Stimulated activated CD4-positive, alpha-beta T cell treated with anti-CD3 and anti-CD28 coated beads, Interleukin-1b, Interleukin-23, amount 100 ng/mL, for 1 hour (primary cell): ENCODE measurements at places on chromosomes 4 and X.
A peak's percentile ranks its signal among the peaks of the same experiment; 100 is the strongest.

- DNase-seq, result no peak
These were observed 46.5 kb upstream of the GRPR start for GRCh38 chrX:16076834-16077233.

- DNase-seq, result no peak
These were observed 849.6 kb upstream of the POU3F4 start for GRCh38 chrX:82658492-82658891.

GRCh38 chrX:10414862-10415261, 205.5 kb downstream of the MID1 start:
- DNase-seq, result no peak

DNA sequence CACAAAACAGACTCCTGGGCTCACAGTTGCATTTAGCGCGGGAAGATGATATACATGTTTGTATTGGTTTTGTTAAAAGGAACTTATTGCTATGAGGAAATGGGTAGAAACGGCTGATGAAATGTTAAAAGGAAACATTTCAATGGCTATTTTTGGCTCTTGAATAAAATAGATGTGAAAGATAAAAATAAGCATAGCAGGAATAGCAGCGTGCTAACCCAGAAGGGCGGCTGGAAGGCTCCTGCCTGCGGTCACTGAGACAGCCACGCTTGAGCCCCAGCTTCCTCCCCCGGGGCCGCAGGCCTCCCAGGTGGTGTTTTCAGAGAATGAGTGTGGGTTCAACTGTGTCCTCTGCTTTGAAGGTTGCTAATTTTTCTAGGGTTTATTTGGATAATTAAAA, 35.0 kb upstream of the CLCN4 start:
- DNase-seq, result no peak

GRCh38 chrX:13570261-13570605, 832 bp downstream of the EGFL6 start:
- DNase-seq, result no peak

DNA sequence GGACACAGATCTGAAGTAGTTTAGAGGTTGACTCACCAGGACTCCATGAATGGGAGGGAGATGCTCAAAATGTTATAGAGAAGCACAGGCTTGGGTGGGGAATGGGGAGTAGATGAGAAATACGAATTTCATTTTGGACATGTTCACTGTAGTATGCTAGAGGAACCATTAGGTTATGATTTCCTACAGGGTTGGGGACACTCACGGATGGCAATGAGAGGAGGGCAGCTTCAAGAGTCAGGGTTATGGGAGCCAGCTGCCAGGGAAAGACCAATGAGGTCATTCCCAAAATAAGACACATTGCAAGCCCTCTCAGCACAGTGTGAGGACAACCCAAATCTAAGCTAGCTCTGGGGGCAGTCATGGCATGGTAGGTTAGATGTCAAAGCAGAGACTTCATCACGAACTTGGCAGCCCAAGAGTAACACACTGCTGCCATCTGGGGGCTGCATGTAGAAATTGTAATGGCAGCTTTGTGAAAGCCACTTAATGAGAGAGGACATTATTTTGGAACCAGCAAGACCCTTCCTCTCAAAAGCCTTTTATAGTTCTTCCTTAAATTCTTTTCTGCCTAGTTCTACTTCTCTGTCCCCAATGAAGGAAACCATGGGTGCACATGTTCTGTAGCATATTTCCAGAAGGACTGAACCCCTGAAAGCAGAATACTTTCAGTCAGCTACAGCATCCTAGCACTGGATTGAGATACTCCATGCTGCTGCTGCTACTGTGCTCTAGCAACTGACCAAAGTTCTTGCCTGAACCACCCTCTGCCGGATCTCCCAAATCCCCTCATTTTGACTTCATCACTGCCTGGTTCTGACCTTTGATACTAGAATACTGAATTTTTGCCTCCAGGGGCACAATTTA, 16.2 kb upstream of the ZCCHC12 start:
- DNase-seq, result no peak

DNA sequence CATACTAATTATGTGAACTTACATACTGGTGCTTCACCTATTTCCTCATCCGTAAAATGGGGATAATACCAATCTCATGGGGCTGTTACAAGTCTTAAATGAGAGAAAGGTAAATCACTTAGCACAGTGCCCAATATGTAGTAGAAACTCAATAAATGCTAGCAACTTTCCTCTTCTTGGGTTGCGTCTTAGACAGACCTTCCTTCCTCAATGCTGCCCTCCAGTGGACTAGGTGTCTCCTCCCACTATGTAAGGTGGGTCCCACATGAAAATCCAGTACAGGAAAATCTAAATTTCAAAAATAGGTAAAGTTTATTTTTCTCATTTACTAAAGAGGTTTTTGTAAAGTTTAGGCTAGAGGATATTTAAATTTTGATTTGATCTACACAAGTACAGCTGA, 20.6 kb downstream of the ZDHHC9 start:
- DNase-seq, result peak; percentile 13

- no peak for DNase-seq
These were observed 67.5 kb downstream of the ZFYVE28 start for GRCh38 chr4:2350982-2351381.

DNA sequence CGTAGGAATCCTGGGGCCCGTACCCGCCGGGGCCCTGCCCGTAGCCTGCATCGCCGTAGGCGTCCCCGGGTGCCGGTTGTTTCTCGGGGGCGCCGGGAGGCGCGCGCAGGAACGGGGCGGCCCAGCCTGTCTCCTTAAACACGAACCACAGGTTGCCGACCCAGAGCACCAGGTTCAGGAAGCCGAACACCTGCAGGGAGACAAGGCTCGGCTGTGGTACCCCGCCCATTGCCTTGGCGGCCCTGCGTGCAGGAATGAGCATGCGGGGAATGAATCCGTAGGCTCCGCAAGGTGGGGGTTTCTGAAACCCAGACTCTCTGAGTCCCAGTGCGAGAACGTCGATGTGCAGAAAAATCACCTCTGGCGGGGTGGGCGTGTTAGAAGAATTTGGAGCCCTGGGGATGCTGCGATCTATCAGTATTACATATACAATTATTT, 5.4 kb upstream of the PRICKLE3 start:
- DNase-seq, result no peak

DNA sequence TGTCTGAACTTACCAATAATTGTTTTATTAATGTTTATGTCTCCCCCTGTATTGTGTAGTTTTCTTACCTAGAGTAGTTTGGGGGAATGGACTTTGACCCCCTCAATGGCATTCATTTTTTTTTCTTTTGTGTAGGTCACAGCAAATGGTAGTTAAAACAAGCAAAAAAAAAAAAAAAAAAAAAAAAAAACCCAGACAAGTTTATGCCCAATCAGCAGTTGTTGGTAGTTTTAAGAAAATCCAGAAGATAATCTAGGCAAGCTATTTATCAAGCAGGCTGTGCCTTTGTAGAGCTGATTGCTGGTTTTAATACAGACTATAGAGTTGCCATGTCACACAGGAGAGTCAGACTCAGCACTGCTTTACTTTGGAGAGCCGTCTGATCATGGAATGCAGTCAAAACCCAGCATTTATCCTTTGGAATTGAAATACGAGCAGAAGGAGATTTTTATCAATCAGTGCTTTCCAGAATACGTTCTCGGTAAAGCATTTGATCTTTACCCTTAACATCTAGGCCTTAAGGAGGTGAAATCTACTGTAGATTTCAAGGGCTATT, 16.6 kb downstream of the DCUN1D4 start:
- DNase-seq, result no peak

GRCh38 chr4:139789096-139789654, 123.6 kb downstream of the MGST2 start:
- no peak for DNase-seq

- no peak for DNase-seq
These were observed 28.8 kb downstream of the SUPT20HL2 start for GRCh38 chrX:24285082-24285481.

DNA sequence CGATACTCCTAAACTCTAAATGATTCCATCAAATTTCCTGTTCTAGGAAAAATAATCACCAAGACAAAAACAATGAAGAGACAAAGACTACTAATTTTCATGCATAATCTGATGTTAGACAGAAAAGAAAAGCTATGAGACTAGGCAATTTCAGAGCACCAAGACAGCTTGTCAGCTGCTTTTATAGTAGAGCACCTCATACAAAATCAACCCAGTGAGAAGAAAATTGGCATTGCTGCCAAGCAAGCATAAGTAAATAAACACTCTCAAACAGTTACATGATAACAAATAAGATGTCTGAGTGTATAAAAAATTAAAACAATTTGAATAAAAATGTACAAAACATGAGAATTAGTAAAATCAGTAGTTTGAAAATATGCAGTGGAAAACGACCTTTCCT, 1544.6 kb downstream of the C4orf33 start:
- no peak for DNase-seq
